Activated T-cell treated with anti-CD3 and anti-CD28 coated beads for 24 hours (primary cell): ENCODE measurements at places on chromosomes 12 and 14.

- DNase-seq = no peak
Observed at GRCh38 chr14:54353266-54353665, 43.5 kb upstream of the CDKN3 start.

- DNase-seq = no peak
Observed at GRCh38 chr12:24911271-24911791, 37.6 kb downstream of the BCAT1 start.

DNA sequence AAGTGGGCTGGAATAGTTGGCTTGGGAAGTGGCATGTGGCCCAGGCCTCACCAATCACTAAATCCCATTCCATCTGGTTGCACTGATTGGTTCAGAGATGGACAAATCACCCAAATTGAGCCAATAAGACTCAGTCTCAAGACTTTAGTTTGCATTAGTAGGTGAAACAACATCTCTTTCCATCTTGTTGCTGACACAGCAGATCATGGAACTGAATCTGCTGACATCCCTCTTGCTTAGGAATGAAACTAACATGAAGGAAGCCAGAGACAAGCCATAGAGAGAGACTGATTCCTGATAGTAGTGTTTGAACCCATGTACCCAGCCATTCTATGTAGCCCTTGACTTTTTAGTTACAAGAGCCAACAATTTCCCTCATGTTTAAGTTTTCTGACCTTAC is 307.0 kb downstream of the GLT1D1 start:
- no peak for DNase-seq

GRCh38 chr12:126708492-126708896 is 1558.5 kb upstream of the TMEM132C start:
- DNase-seq = no peak

DNA sequence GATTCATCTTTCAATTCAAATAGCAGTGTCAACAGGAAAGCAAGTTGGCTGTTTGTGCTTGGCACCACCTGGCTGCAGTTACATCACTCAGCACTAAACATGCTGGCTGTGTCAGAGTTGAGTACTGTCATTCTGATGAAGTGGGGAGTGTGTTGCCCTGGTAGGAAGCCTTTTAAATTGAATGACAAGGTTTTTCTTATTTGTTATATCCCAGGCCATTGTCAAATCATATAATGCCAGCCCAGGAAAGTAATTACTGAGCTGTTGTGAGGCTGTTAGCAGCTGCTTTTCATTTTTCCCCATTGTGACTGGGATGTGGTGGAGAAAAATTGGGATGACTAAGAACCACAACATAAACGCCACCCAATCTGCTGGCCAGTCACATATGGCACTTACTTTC is 106.5 kb upstream of the PRKD1 start:
- DNase-seq = no peak
